Cerebellar cortex (tissue), 1 donor: ENCODE measurements at places on chromosomes 4 and X.

DNA sequence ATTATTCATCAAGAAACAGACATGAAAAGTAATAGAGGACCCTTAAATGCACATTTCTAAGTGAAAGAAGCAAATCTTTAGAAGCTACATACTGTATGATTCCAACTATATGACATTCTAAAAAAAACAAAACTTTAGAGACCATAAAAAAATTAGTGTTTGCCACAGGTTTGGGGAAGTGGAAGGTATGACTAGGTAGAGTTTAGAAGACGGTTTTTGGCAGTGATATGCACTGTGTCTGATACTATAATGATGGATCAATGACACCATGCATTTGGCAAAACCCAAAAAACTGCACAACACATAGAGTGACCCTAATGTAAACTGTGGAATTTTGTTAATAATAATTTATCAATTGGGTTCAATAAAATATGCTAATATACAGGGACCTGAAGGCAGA, 54.5 kb downstream of the LCORL start:
- DNase-seq, result no peak

DNA sequence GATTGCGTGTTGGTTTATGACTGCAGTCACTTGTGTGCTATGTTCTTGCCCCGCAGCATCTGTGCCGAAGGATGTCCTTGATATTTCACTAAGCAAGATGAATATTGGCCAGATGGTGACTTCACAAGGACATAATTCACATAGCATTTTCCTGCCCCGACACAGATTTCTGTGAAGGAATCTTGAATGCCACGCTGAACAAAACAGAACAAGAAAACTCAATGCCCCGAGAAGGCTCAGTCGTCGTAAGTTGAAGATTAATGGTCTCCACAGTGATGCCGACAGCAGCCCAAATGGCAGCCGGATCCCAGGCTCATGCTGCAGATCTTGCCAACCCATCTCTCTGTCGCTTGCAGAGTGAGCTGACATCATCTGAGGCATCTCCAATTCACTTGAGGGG, 145.9 kb downstream of the CPEB2 start:
- DNase-seq, result peak; percentile 63

DNA sequence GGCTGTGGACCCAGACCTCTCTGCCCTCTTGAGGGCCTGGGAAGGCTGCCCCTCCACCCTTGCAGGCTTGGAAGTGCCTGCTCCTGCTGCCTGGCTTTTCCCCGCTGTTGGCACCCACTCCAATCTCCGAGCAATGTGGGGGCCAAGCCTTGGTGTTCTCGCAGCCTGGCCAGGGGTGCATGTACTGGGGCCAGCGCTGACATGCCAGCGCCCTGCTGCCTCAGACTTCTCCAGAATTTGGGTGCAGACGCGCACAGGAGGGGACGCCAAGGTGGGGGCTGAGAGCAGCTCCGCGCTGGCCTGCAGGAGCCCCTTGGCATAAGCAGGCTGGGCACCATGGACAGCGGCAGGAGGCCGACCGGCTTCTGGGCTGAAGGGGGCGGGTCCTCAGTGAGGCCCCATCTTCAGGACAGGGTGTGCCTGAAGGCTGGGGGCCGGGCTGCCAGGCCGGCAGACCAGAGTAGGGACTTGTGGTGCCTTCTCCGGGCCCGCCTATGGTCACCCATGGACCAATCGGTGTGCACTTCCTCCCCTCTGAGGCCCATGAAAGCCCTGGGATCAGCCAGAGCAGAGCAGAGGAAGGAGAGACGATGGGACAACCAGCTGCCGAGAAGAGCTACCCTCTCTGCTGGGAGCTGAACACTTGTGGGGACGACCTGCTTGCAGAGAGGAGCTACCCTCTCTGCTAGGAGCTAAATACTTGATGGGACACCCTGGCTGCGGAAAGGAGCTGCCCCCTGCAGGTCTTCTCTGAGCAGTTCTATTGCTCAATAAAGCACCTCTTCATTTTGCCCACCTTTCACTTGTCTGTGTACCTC, 118.3 kb downstream of the DNAAF6 start:
- peak; percentile 37 for DNase-seq

DNA sequence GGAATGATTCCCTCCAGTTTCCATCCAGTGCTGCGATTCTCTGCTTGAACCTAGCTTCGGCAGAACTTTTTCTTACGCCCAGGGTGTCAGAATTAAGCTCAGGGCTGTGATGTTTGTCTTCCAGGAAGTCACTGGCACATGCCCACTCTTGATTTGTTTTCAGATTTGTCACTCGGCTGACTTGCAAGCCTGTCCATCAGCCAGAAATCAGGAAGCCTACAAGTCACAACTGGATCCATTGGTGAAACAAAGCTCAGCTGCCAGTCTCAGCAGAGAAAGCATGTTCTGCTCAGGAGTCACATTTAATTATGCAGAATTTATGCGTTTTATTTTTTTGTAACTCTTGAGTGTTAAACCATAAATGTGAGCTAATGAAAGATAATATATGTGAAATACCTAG, 38.2 kb upstream of the PNPLA4 start:
- no peak for DNase-seq

- peak; percentile 78 for DNase-seq
Measured at GRCh38 chr4:1851575-1852410, 4.2 kb downstream of the LETM1 start.

GRCh38 chr4:41644915-41645295, 103.6 kb downstream of the PHOX2B start:
- no peak for DNase-seq

DNA sequence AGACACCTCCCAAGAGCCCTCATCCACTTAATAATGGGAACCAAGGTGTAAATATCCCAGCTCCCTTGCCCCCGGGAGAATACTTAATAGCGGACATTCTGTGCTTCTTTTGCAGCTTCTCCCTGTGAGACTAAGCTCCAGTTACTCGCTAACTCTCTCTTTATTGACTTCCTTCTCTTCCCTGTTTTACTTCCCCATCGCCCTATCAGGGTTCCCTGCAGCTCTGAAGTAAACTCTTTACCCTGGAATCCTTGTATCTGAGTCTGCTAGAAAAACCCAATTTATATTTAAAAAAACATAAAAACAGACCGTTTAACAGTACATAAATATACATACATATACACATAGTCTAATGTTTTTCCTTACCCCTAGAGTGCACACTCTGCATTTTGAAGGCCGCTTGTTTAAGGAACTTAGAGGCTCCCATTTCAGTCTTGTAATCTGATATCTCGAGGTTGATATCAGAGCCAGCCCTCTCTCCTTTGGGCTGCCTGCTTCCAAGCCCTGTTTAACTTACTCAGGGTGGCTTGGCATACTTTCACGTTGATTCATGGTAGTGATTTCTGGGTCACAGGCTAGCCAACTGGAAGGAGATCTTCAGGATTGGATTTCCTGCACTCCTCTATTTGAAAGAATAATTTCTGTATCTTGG, 177.4 kb upstream of the SCML1 start:
- DNase-seq, result no peak

DNA sequence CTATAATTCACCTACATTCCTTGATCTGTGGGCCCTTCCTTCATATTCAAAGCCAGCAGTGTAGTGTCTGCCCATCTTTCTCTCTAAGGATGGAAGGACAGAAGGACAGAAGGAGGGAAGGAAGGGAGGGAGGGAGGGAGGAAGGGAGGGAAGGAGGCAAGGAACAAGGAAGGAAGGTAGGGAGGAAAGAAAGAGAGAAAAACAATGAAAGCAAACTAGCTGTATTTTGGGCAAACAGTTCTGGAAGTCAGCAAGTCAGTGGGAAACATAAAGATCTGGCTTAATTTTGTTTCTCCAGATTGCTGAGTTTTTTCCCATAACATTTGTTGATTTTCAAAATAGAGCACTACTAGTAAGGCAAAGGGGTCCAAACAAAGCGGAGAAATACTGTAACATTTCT, 555.2 kb upstream of the EPHA5 start:
- no peak for DNase-seq

GRCh38 chrX:136219893-136220292, 31.3 kb downstream of the MAP7D3 start:
- DNase-seq, result no peak

DNA sequence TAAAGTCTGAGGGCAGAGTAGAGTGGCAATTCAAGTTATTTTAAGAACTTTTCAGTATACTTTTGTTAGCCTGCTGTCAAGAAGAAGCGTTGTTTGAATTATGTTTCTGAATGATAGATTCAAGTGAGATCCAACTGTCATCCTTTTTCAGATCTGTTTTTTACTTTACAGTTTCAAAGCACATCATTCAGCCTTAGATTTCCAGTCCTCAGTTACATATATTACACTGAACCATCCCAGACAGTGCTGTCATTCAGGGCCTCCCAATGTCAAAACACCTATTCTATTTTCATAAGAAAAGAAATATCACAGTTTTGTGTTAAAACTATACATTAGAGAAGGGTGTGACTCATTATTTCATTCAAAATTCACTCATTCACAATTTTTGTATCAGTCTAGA, 856.9 kb downstream of the ADGRL3 start:
- DNase-seq, result no peak

DNA sequence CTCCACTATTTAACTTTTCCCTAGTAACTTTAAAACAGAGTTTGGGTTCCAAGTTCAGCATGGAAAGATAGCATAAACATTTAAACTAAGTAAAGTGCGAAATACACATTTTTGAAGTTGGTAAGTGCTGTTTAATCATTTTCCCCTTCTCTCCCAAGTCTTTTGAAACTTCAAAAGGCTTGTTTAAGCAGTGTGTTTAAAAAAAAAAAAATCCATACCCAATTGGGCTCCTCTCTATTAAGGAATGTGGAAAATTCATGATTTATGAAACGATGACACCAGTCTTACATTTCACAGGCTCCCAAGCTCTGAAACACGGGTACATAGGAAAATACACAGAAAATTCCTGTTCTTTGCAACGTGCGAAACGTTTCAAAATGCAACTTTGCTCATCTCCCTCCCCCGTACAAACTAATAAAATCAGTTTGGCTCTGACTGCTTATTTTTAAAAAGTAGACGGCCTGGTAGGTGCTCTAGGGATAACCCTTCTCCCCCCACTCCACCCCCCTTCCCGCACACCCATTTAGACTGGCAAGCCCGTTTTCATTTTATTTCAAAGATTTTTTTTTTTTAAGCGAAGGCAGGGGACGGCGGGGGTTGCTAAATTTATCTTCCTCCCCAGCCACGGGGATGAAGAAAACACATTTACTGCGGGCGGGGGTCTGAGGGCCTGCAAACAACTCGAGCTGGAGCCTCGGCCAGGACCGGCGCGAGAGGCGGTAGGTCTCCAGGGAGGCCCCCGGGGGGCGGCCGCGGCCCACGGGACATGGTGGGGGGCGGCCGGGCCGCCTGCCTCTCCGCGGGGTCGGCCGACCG, 786 bp upstream of the ZFX start:
- no peak for DNase-seq

DNA sequence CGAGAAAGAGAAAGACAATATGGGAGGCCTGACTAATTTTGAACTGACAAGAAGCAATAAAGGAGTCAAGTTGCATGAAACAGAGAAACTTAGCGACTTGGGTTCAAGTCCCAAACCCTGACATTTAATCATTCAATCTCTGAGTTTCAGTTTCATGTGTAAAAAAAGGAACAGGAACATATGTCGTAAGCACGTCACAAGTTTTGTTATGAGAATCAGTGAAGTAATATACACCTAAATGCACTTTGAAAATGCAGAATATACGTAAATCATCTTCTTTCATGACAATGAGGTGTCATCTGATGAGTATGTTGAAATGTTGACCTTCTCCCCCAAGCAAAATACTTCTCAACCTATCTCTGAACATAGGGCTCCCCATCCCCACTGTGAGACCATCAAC, 10.4 kb downstream of the ACOT9 start:
- DNase-seq, result no peak

DNA sequence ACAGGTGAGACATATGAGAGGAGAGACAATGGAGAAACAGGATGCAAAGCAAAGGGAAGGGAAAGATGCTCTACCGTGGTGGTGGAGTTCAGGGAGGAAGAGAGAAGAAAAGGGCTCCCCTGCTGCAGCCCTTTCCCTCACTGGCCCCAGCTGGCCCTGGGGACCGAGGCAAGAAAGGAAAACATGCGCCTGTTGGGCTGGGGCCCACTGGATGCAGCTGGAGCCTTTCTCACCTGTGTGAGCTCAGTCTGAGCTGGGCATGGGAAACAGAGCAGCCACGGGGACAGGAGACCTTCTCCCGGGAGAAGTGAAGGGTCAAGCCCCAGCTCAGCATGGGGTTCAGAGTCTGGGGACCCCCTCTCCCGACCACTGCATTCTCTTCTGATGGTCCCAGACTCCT, 11.9 kb downstream of the NXF3 start:
- DNase-seq, result no peak

DNA sequence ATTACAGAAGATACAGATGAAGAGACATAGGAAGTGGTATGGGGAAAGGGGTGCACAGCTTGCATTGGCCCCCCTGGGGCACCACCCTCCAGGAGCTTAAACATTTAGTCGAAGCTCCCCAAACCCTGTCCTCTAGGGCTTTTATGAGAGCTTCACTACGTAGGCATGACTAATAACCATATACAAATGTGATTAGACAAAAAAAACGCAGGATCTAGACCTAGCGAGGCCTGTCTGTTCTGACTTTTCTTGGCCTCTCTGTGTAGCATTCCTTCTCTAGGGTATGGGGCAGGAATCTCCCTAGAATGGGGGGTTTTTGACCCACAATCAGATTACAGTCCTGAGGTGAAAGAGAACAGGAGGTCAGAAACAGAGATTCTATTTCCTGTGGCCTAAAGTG, 293.7 kb upstream of the GALNTL6 start:
- DNase-seq, result no peak

- peak; percentile 24 for DNase-seq
Measured at GRCh38 chrX:10015723-10016518, 48.8 kb downstream of the CLDN34 start.

GRCh38 chr4:52028970-52029369, 8.8 kb upstream of the LRRC66 start:
- no peak for DNase-seq

DNA sequence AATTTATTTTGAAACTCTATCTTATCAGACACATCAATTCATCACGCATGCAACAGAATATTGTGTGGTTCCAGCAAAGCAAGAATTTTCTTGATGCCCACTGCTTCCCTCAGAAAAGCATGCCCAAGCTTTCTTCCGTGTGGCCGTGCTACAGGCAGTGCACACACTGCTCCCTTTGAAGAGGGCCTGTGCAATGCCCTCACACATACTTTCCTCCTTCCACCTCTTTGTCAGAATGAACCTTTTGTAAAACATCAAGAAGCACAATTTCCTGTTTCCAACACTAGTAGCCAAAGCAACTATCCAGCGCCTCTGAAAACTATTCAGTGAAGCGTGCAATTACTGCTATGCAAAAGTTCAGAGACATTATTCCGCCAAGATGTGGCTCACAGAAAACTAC, 201.7 kb downstream of the NLGN4X start:
- no peak for DNase-seq

- peak; percentile 1 for DNase-seq
Measured at GRCh38 chrX:65203545-65203944, 227.3 kb upstream of the ZC4H2 start.

DNA sequence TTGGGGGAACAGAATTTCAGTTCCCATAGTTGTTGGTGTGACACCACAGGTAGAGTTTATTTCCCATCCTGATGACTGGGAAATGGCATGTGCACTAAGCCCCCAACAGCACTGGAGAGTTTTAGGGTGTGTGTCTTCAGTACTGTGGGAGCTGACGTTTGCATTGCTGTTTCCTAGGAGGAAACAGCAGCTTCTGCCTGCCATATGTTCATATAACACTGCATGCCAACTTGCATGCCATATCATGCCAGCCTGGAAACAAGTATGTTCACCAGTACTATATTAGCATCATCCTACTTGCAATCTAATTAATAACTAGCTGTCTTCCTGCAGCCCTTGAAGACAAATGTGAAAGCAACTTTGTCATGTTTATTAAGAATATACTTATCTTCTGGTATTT, 58.2 kb downstream of the NAA11 start:
- DNase-seq, result peak; percentile 29
